ENCODE measurements at places on chromosomes 2 and 18. TPM values are rescaled to one million over a fixed set of nuclear protein-coding genes. Genes with fewer than 3 reads are reported as not detected.

The SYT4 gene
- total RNA-seq = not detected

The CYTIP gene
- not detected for total RNA-seq

The CRYGC gene
- total RNA-seq = not detected

The SLC9A4 gene
- not detected for total RNA-seq

The TMEFF2 gene
- total RNA-seq = not detected

The MALL gene
- 11.7 TPM for total RNA-seq

The RIT2 gene
- total RNA-seq = not detected

The PLGLB2 gene
- total RNA-seq = 1.8 TPM

The KIF5C gene
- 0.09 TPM for total RNA-seq

The CCDC150 gene
- total RNA-seq = 7.3 TPM

The AQP12A gene
- not detected for total RNA-seq

The WDR75 gene
- total RNA-seq = 44.6 TPM

The OTX1 gene
- total RNA-seq = 0.11 TPM

The RAD51AP2 gene
- total RNA-seq = not detected

The TSPYL6 gene
- not detected for total RNA-seq

The OTOS gene
- not detected for total RNA-seq

The WNT10A gene
- total RNA-seq = not detected

The PSD4 gene
- 0.77 TPM for total RNA-seq

The SCYGR4 gene
- not detected for total RNA-seq

The ADNP2 gene
- 16.7 TPM for total RNA-seq

The SULT1C4 gene
- 287 TPM for total RNA-seq

The ANAPC1 gene
- total RNA-seq = 66.6 TPM

The CPO gene
- total RNA-seq = not detected

The RFTN2 gene
- 14.0 TPM for total RNA-seq

The PRKAG3 gene
- total RNA-seq = not detected

The KDSR gene
- 17.2 TPM for total RNA-seq

The NEU2 gene
- total RNA-seq = not detected

The PTPN4 gene
- 27.4 TPM for total RNA-seq

The CRYBA2 gene
- not detected for total RNA-seq

The CXCR1 gene
- total RNA-seq = not detected

The FAM237A gene
- not detected for total RNA-seq

The ICOS gene
- total RNA-seq = 0.09 TPM

The PAIP2B gene
- 2.0 TPM for total RNA-seq

The G6PC2 gene
- total RNA-seq = not detected

The INHBB gene
- total RNA-seq = 32.7 TPM

The FSIP2 gene
- total RNA-seq = under 0.01 TPM

The UGT1A4 gene
- not detected for total RNA-seq
